Activated CD4-positive, alpha-beta T cell treated with anti-CD3 and anti-CD28 coated beads, Interleukin-2, amount 10 ng/mL, durations not matched to agents 7 days and 5 days (primary cell): ENCODE measurements at places on chromosomes 5 and 9. TPM values are rescaled to one million over a fixed set of nuclear protein-coding genes. Genes with fewer than 3 reads are reported as not detected.

The ARSI gene
- not detected for total RNA-seq

The MZB1 gene
- 12.7 TPM for total RNA-seq

The SPAAR gene
- total RNA-seq, result not detected

The PCDHB8 gene
- not detected for total RNA-seq

GRCh38 chr5:44845777-44846176, 37.0 kb downstream of the MRPS30 start:
- DNase-seq, result no peak

GRCh38 chr5:1111727-1112289, at the start of gene SLC12A7:
Gene SLC12A7, minus strand, starts transcription at chr5:1112063. Its CDS starts 72 bp downstream, at chr5:1111991.
- DNase-seq, result peak; percentile 72

DNA sequence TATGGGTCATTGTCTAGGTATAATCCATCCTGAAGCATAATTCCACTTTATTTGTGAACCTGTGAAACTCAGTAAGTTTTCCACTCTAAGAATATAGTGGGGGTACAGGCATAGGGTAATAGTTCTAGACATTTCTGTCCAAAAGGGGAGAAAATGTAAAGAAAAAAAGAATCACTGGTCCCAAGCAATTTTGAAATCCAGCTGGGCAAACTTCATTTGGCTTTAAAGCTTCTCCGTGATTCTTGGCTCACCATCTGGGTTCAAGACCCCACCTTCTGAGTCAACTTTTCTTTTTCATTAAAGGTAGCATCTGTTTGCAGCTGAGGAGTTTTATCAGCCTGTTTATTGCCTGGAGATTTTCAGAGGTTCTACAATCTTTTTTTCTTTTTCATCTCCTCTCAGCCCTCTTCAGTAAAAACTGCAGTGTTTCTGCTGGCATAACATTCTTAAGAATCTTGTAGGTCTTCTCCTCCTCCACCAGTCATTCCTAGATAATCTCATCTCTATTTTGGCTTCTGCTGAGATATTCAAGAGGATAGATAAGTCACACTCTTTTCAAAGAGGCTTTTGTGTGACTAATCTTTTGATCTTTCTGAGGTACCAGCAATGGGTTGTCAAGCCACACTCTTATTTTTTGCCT, 126.1 kb upstream of the PITX1 start:
- no peak for DNase-seq

DNA sequence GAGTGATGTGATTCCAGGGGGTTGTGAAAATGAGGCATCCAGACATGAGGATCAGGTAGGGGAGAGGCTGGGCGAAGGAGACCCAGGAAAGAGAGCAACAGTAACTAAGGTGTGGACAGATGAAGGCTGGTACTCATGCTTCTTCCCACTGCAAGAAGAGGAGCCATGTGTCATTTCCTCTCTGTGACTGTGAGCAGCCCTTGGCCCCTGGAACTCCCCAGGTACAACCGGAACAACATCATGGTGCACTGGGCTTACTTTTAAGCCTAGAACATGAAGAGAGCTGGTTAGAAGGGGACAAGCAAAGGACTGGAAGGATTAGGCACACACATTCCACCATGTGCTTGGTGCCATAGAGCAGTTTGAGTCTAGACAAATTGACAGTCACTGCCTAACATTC, 10.9 kb upstream of the IL12B start:
- DNase-seq, result no peak

- no peak for DNase-seq
These were observed 5.6 kb upstream of the BNIP1 start for GRCh38 chr5:173138707-173139106.

DNA sequence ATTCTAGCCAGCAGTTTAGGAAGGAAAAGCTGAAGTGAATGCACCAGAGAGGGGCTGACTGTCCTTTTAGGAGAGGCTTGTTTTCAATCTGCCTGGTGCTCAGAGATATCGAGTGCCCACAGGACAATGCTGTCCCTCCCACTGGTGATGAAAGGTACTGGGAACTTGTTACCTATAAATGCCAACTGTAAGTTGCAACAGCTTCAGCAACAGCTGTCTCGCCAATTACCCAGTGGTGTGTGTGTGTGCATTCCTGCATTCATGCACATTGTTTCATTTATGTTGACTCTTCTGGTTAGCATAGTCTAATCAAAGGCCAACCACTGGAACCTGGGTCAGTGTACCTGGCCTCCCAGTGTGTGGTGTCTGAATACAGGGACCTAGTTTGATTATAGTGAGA, 161.1 kb downstream of the CSNK1G3 start:
- no peak for DNase-seq

- no peak for DNase-seq
These were observed 341.1 kb downstream of the ASTN2 start for GRCh38 chr9:117073539-117074341.

DNA sequence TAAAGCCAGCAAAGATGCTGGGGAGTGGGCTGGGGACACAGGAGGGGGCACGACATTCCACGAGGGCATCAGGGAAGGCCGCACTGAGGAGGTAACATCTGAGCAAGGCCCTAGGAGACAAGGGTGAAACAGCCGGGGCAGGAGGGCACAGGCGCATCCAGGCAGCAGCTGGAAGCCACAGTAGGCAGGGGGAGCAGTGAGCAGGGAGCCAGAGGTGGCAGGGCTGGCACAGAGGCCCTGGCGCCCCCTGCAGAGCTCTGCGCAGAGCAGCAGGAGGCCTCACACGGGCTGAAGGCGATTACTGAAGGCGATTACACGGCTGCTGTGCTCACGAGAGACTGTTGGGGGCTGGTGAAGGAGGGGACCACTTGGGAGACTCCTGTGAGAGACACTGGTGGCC, 15.4 kb downstream of the LMAN2 start:
- peak; percentile 45 for DNase-seq

DNA sequence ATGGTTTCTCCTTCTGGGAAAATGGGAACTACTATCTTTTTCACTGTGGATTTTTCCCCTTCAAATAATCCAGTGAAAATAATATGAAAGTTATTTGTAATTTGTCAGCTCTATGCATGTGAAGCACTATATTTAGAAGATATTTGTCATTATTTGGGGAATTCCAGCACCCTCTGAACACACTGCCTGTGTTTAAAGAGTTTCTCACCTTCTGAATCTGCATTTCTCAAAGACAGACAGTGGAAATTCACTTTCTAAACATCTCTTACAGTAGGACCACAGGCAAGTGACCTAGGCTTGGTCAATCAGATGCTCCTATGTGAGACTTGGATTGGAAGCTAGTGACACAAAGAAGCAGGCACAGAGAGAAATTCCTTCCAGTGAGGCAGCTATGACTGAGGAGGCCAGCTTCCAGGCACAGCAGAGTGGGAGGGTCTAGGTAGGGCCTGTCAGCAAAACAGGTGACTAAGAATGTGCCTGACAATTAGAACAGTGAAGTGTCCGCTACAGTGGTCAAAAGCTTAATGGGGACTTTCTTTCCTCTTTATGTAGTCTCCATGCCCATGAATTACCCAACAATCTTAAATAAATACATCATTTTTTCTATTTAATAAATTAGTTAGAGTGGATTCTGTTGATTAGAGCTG, 167.2 kb downstream of the HMHB1 start:
- no peak for DNase-seq

DNA sequence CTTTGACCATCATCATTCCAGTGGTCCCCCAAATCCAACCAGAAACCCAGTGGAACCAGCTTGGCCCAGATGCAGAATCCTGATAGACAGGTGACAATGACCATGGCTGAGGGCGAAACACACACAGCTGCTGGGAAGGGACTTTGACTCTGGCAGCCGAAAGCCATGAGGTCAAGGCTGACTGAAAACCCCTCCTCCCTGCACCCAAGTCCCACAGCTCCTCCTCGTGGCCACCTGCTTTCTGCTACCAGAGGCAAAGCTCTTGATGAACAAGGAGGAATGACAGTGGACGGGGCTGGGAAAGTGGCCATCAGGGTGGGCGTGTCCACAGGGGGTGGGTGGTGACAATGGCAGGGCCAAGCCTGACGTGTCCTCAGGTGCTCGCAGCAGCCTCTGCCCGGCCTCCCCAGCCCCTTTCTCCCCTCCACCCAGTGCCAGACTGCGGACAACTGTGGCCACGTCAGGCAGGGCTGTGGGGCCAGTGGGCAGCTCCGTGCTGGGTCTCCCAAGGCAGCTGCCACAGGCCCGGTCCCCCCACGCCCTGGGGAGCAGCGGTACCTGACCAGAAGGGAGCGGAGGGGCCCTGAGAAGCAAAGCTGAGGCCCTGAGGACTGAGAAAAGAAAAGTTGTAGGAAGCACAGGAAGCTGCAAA, 30.8 kb upstream of the SARDH start:
- DNase-seq, result no peak

DNA sequence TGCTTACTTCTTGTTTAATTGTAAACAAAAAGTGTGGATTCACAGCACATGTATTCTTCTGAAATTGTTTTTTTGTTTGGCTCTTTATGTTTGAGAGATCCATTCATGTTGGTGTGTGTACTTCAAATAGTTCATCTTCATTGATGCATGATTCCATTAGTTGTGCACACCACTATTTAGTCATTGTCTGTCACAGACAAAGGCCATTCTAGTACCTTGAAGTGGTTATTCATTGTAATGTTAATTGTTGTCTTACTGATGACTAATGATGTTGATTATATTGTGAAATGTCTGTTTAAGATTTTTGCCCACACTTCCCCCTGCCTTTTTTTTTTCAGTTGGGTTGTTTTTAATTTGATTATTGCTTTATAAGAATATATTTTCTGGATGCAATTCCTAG, 391.3 kb downstream of the DIRAS2 start:
- no peak for DNase-seq

DNA sequence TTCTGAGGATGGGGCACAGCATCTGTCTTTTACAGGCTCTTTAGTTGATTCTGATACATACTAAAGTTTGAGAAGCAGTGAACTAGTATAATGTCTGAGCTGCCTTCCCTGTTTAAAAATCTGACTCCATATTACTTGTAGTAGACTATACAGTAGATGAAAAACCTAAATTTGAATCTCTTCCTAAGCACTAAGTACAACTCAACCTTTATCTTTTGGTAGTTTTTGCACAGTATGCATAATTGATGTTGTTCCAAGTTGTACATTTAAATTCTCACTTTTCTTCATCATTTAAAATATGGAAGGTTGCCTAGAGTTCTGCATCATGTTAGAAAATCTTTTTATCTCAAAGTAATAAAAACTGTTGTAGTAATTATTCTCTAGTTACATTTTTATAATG, 98.6 kb upstream of the CKMT2 start:
- no peak for DNase-seq

GRCh38 chr5:18802336-18802735, 1168.1 kb downstream of the TAF11L14 start:
- no peak for DNase-seq

- no peak for DNase-seq
These were observed 26.4 kb downstream of the PTPN3 start for GRCh38 chr9:109471475-109472393.

DNA sequence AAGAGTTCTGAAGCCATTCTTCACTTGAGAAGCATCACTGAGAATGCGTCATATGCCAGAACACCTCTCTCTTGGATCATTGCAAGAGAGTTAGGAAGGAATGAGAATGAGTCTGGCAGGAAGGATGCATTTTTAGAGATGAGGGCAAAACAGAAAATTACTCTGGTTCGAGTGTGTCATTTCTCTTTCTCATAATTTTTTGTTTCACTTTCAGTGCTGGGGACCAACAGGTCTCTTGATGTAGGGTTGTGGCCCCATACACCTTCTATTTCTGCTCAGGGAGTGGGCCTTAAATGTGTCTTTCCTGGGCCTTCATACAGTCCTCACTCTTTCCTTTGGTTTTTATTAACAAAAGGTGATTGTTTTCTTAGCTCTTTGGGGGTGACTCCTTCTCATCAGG, 302.4 kb downstream of the NR3C1 start:
- peak; percentile 22 for DNase-seq

DNA sequence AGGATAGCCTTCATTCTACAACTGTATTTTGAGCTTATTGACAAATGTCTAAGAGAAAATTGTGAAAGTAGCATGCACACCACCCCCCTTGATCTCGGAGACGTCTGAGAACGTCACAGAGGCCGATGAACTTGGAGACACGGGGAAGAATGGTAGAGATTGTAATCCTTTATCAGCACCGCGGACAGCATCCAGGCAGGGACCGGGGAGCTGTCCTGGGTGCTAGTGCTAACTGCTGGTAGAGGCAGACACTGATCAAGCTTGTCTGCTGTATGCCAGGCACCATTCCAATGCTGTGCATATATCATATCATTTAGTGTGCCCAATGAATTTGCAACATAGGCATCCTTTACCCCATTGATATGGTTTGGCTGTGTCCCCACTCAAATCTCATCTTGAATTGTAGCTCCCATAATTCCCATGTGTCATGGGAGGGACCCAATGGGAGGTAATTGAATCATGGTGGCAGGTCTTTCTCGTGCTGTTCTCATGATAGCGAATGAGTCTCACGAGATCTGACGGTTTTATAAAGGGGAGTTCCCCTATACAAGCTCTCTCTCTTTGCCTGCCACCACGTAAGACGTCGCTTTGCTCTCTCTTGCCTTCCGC, 98.8 kb downstream of the LHX2 start:
- DNase-seq, result peak; percentile 60

DNA sequence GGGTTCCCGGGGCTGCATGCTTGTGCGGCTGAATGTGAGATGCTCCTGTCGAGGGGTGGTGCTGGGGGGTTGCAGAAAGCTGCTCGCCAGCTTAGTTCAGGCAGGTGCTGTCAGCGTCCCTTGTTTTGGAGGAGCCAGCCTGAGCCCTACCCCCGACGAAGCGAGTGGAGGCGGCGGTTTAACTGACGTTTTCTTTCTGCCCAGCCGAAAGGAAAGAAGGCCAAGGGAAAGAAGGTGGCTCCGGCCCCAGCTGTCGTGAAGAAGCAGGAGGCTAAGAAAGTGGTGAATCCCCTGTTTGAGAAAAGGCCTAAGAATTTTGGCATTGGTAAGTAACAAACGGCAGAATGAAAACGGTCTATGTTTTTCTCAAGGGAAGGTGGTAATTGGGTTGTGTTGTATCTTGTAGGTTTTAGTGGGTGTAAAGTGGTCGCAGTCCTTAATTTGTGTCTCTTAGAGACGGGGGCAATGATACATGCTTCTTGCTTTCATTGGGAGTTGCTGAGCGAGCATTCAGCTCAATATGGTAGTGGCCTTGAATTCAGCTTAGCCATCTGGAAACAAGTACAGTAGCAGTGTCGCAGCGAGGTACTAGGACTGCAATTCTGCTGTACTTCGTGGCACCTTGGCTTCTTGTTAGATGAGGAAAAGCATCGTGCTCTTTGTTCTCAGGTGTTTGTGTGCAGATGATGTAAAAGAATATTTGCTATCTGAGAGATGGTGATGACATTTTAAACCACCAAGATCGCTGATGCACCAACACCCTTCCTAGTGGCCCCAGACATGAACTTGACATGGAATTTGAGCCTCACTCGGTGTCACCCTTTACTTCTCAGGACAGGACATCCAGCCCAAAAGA, 928 bp downstream of the RPL7A start:
- DNase-seq, result no peak

GRCh38 chr9:93827545-93828330, 127.4 kb downstream of the BARX1 start:
- peak; percentile 18 for DNase-seq

- DNase-seq, result no peak
These were observed 145.6 kb downstream of the FBXL7 start for GRCh38 chr5:15645381-15646160.

GRCh38 chr5:57715296-57715695, 232.7 kb upstream of the ACTBL2 start:
- DNase-seq, result no peak
